Adrenal gland (tissue), 19 donors: ENCODE measurements at places on chromosomes 1 and 21. TPM values are rescaled to one million over a fixed set of nuclear protein-coding genes. Genes with fewer than 3 reads are reported as not detected.
A peak's percentile ranks its signal among the peaks of the same experiment; 100 is the strongest.

USH2A gene
- total RNA-seq: not detected

SLC45A1 gene
- 0.44 TPM for total RNA-seq

ZNF683 gene
- total RNA-seq: not detected

SLC25A33 gene
- 2.1 TPM for total RNA-seq

RASAL2 gene
- total RNA-seq: 16.2 TPM

DNA sequence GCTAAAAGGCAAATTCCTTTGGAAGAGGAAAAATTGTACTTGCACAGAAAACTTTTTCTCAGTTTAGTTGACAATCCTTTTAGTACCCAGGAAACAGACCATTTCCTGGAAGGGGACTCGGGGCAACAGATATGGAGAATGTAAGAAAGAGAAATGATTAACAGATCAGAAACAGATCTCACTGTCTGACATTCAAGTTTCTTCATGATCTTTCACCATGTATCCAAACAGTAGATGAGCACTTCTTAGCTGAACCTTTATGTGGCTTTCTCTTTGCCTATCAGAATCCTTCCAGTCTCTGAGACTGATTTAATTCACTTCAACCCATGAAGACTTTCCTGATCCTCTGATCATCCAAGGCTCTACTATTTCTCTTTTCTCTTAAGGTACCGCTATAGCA, 2.7 kb downstream of the TTLL7 start:
- H3K4me3 ChIP-seq: no peak overlapping the region
- no peak for DNase-seq
- no peak overlapping the region for H3K27ac ChIP-seq
- no peaks in the 10 kb centered on the region for H3K36me3 ChIP-seq
- no peaks in the 10 kb centered on the region for H3K27me3 ChIP-seq

GRCh38 chr1:25146451-25146855, 85.8 kb downstream of the SYF2 start:
- H3K36me3 ChIP-seq: no peaks in the 10 kb centered on the region
- H3K27me3 ChIP-seq: peaks cover 24% of the 10 kb centered on the region
- H3K4me3 ChIP-seq: no peak overlapping the region
- no peak overlapping the region for H3K27ac ChIP-seq
- DNase-seq: no peak
- no peaks in the 10 kb centered on the region for H3K4me1 ChIP-seq

- no peaks in the 10 kb centered on the region for H3K36me3 ChIP-seq
- H3K27ac ChIP-seq: no peak overlapping the region
- H3K27me3 ChIP-seq: no peaks in the 10 kb centered on the region
Measured at GRCh38 chr1:202268032-202268431, 73.7 kb downstream of the UBE2T start.

GRCh38 chr1:160117709-160118183, 2.2 kb downstream of the ATP1A2 start:
- no peak overlapping the region for H3K4me3 ChIP-seq
- peak; percentile 44 for DNase-seq
- H3K27me3 ChIP-seq: no peaks in the 10 kb centered on the region
- no peak overlapping the region for H3K27ac ChIP-seq
- H3K4me1 ChIP-seq: no peaks in the 10 kb centered on the region
- no peaks in the 10 kb centered on the region for H3K36me3 ChIP-seq

DNA sequence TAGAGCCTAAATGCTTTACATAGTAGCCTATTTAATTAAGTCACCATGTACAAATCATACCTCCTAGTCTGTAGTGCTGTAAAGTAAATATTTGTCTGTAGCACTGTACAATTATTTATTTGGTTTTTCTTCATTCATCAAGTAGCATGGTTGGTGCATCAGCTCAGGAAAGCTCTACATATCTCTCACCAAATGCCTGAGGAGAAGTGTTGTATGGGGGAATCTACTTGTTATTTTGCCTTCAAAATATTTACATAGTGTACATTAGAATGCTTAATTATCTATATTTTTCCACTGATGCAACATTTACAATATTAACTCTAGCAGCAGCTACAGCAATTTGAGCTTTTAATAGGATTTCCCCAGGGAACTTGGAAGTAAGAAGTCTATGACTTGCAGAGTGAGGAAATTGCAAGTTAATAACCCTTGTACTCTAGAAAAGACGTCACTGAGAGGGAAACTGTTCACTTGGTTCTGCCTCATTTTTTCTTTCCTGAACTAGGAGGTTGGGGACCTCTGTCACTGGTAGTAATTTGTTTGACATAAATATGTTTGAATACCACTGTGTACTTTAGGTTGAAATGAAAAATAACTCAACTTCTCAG, 207.4 kb downstream of the PDE4B start:
- no peaks in the 10 kb centered on the region for H3K4me1 ChIP-seq
- no peaks in the 10 kb centered on the region for H3K27me3 ChIP-seq
- H3K27ac ChIP-seq: no peak overlapping the region
- no peak overlapping the region for H3K4me3 ChIP-seq

DNA sequence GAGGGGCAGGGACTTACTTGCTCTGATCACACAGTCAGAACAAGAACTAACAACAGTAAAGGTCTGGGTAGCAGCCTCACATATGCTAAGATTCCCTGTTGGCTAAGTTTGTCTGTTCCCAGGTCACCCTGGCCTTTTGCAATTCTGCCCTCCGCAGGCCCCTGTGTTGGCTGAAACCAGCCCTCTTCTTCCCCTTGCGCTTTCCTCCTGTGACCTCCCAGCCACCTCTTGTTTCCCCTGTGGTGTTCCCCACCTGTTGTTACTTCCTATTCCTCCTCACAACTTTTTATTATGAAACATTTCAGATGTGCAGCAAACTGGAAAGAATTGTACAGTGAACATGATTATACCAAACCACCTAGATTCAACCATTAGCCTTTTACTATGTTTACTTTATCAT, 23.4 kb downstream of the MAPKAPK2 start:
- H3K27me3 ChIP-seq: no peaks in the 10 kb centered on the region
- H3K4me3 ChIP-seq: no peak overlapping the region
- H3K4me1 ChIP-seq: peaks cover 73% of the 10 kb centered on the region

- peaks cover 41% of the 10 kb centered on the region for H3K4me1 ChIP-seq
- H3K27ac ChIP-seq: no peak overlapping the region
- no peaks in the 10 kb centered on the region for H3K27me3 ChIP-seq
- H3K36me3 ChIP-seq: no peaks in the 10 kb centered on the region
- no peak overlapping the region for H3K4me3 ChIP-seq
- DNase-seq: no peak
Measured at GRCh38 chr1:156809281-156809680, 7.4 kb downstream of the SH2D2A start.
